ENCODE measurements at places on chromosomes 13 and 19.
A peak's percentile ranks its signal among the peaks of the same experiment; 100 is the strongest.

- DNase-seq, result no peak
Observed at GRCh38 chr19:55082020-55082851, 6.6 kb downstream of the EPS8L1 start.

GRCh38 chr19:14381689-14382474, 638 bp downstream of the ADGRE5 start:
- DNase-seq, result no peak

GRCh38 chr13:91126806-91127205, 220.7 kb upstream of the MIR17HG start:
- no peak for DNase-seq

DNA sequence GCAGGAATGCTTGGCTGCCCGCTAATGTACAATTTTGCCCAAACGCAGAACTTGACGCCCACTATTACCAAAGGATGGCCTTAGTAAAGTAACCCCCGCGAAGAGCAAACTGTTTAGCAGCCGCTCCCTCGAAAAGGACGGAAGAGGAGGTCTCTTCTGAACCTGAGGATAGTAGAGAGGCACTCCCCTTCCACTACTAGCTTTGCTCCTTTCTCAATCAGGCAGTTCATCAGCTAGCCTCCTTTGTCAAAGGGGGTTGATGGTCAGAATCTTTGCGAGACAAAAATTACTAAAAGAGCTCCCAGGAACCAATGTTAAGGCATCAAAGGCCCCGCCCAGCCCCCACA, 534 bp downstream of the CAB39L start:
- DNase-seq, result no peak

DNA sequence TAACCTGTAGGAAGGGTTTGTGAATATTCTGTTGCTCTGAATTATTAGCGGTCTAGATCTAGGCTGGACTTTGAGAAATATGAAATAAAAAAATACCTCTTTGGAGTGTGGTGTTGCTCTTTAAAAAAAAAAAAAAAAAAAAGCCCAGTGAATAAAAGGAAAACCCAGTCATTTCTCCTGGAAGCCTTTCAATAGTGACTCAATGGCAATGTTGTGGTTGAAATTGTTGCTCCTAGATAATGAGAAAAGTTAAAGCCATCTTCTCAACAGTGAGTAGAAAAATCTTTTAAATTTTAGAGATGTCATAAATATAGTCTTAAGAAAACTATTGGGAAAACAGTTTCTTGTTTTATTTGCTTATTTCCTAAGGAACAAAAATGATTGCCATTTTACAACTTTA, 135.3 kb downstream of the RFC3 start:
- DNase-seq, result no peak

DNA sequence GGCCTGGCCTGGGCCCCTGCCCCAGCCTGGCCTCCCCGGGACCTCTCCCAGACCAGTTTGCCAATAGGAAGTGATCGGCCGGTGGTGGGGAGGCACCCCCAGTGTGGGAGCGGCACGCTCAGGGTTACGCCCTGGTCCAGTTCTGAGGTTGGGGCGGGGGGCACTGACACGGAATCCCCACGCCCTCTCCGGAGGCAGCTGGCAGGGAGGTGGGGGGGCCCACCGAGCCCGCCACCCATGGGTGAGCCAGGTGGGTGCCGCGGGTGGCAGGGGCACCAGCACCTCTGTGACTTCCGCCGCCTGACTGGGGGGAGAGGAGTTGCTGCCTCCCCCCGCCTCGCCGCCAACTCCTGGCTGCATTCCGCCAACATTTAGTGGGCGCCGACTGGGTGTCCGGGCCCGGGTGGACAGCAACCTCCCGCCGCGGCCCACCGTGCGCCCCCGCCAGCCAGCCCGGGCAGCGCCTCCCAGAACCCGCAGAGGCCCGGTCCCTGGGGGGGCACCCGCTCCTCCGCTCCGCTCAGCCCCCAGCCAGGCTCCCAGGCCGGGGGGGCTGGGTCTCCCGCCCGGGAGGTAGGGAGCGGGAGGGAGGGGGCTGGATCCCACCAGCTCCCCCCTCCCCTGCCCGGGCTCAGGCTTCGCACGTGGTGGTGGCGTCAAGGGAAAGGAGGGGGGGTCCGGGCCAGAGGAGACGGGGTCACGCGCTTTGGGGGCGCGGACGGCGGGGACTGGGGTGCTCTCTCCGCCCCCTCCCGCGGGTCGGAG, 2.0 kb downstream of the ZBTB7A start:
- DNase-seq, result peak; percentile 82

DNA sequence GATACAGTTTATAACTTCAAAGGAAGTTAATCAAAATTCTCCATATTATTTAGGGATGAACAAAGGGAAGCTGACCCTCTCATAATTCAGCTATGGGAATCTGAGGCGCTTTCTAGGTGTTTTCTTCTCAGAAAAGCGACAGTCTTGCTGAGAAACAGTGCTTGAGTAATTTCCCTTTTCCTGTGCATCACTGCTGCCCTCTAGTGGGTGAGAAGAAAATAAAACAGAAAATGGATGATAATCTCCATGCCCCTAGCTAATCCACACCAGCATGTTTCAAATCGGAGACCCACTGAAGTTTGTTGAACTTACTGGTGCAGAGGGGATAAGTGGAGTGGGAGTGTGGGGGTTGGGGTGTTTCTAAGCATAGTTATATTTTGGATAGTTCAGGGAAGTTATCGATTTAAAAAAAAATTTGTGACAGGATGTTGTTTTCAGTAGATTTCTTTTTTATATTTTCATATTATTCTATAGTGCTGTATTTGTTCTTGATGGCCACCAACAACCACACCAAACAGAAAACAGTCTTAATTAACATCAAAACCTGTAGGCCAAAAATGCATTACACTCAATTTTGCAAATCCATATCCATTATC, 21.4 kb downstream of the LCP1 start:
- DNase-seq, result peak; percentile 60

DNA sequence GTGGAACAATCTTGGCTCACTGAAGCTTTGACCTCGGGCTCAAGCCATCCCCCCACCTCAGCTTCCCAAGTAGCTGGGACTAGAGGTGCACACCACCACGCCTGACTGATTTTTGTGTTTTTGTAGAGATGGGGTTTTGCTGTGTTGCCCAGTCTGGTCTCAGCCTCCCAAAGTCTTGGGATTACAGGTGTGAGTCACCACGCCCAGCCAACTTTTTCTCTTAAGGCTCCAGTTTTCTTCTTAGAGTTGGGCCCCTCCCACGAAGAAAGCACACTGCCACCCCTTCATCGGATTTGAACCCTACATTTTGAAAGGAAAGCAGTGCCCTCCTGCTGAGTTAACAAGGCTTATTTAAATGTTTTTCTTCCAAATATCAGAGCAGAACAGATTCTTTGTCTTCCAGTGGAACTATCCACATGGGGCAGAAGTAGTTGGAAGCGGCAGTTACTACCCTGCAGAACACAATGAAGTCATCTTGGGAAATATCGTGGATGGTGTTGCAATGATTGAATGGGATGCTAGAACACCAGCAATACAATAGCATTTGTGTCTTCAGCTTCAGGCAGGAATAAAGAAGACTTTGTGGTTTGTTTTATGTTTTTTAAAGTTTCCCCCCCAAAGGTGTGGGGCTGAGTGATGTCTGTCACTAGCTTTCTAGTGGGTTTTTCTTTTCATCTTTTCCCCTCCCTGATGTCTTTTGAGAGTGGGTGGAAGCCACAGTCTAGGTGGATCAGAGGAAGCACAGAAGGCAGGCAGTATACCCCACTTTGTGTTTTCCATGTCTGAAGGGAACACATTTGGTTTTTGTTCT, 8.9 kb downstream of the ACTN4 start:
- peak; percentile 90 for DNase-seq

GRCh38 chr13:41533266-41534052, 76.1 kb downstream of the RGCC start:
- no peak for DNase-seq

GRCh38 chr13:99282264-99283231, 24.4 kb upstream of the GPR18 start:
- no peak for DNase-seq

- no peak for DNase-seq
Observed at GRCh38 chr13:43980587-43980986, 100.9 kb downstream of the LACC1 start.

Data from globus pallidus (tissue), 1 donor.